ENCODE measurements at places on chromosomes 5 and 9. TPM values are rescaled to one million over a fixed set of nuclear protein-coding genes. Genes with fewer than 3 reads are reported as not detected.
A peak's percentile ranks its signal among the peaks of the same experiment; 100 is the strongest.

DNA sequence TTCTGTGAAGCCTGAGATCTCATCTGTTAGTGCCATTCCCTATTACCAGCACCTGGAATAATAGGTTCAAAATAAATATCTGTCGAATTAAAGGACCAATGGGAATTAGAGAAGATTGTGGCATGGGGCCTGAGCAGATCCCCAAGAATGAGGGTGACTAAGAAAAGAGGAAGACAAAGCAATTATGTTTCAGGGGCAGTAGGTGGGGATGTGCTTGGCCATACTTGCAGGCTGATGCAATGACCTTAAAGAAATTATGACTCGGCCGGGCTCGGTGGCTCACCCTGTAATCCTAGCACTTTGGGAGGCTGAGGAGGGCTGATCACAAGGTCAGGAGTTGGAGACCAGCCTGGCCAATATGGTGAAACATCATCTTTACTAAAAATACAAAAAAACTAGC lies 562.8 kb downstream of the PTPRD start:
- no peak overlapping the region for H3K4me3 ChIP-seq
- H3K36me3 ChIP-seq: no peaks in the 10 kb centered on the region
- H3K27ac ChIP-seq: no peak overlapping the region
- H3K27me3 ChIP-seq: no peaks in the 10 kb centered on the region
- DNase-seq: no peak

- no peaks in the 10 kb centered on the region for H3K27me3 ChIP-seq
- peaks cover 4% of the 10 kb centered on the region for H3K36me3 ChIP-seq
- no peak overlapping the region for H3K27ac ChIP-seq
Observed at GRCh38 chr5:37120270-37120669, 128.9 kb downstream of the CPLANE1 start.

DNA sequence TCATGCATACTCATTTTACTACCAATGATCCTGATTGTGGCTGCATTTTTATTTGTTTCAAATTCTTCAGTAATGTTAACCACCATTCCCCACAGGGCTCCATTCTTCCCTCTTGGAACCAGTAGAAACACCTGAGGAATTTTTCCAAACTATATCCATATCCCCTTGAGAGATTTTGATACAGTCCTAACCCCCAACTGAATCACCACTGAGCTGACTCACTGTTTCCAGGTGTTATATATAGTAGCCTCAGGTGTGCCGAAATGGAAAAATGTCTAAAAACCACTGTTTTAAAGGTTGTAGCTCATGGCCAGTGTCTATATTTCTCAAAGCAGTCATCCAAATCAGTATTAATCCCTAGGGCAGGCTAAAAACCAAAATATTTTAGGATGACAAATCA lies 85.2 kb downstream of the MRPS27 start:
- no peak for DNase-seq
- peaks cover 7% of the 10 kb centered on the region for H3K36me3 ChIP-seq
- H3K4me3 ChIP-seq: no peak overlapping the region
- no peaks in the 10 kb centered on the region for H3K27me3 ChIP-seq

GRCh38 chr9:33677506-33677809 lies 117.9 kb upstream of the PRSS3 start:
- H3K27me3 ChIP-seq: no peaks in the 10 kb centered on the region
- no peaks in the 10 kb centered on the region for H3K4me1 ChIP-seq
- no peak for DNase-seq
- H3K36me3 ChIP-seq: no peaks in the 10 kb centered on the region
- H3K4me3 ChIP-seq: peak overlapping the region; percentile 43
- H3K27ac ChIP-seq: no peak overlapping the region

DNA sequence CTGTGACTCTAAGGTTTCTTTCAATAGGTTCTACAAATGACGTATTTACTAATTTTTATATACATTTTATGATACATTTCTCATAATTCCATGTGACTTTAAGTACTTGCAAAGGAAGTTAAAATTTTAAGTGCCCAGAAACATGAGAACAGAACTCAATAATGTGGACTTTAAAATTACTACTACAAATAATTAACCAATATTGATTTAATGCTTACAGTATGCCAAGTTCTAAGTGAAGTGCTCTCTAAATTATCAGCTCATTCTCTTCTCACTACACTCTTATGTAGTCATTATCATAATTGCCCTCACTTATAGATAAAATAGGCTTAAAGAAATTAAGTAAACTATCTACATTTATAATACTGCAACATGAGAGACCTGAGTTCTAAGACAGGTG lies 1690.7 kb upstream of the CDH9 start:
- no peak overlapping the region for H3K27ac ChIP-seq
- no peak overlapping the region for H3K4me3 ChIP-seq
- H3K36me3 ChIP-seq: no peaks in the 10 kb centered on the region
- no peak for DNase-seq
- no peaks in the 10 kb centered on the region for H3K27me3 ChIP-seq

- H3K27ac ChIP-seq: no peak overlapping the region
- no peak for DNase-seq
- no peaks in the 10 kb centered on the region for H3K27me3 ChIP-seq
Observed at GRCh38 chr5:120759587-120759986, 295.5 kb downstream of the PRR16 start.

- no peaks in the 10 kb centered on the region for H3K36me3 ChIP-seq
- DNase-seq: no peak
- H3K4me3 ChIP-seq: no peak overlapping the region
- H3K4me1 ChIP-seq: no peaks in the 10 kb centered on the region
Observed at GRCh38 chr9:14500705-14501104, 186.8 kb upstream of the NFIB start.

GRCh38 chr9:127520941-127521918 lies 69.9 kb downstream of the LRSAM1 start:
- peaks cover 9% of the 10 kb centered on the region for H3K36me3 ChIP-seq
- peaks cover 52% of the 10 kb centered on the region for H3K4me1 ChIP-seq
- no peaks in the 10 kb centered on the region for H3K27me3 ChIP-seq
- no peak overlapping the region for H3K4me3 ChIP-seq
- H3K27ac ChIP-seq: peak overlapping the region; percentile 89

DNA sequence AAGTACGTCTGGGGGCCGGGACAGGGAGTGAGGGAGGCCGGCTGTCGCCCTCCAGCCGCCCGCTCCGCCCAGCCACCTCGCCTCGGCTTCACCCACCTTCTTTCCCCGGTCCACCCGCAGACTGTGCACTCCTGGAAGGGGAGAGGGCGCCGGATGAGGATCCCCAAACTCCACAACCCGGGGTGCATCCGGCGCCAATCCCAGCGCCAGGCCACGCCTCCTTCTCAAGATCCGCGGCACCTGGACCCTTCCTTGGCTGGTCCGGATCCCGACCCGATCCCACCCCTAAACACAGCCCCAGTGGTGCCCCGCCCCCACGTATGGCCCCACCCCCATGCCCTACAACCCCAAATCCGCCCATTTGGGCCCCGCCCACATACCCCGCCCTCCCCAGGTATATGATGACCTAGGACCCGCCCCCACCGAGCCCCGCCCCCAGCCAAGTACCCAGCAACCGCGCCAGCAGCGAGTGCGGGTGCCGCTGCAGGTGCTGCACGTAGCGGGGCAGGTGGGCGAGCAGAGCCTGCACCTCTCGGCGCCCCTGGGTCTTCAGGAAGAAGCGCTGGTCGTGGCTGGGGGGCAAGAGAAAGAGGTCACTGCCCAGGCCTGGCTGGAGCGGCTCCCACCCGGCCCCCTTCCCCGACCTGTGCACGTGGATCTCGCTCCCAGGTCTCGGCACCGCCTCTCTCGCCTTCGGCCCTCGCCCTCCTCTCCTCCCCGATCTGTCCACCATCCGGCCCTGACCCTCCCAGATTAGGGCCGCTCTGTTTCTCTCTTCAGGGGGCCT lies 3.2 kb downstream of the PIP5KL1 start:
- H3K4me3 ChIP-seq: peak overlapping the region; percentile 36
- no peaks in the 10 kb centered on the region for H3K27me3 ChIP-seq
- no peaks in the 10 kb centered on the region for H3K36me3 ChIP-seq
- no peak overlapping the region for H3K27ac ChIP-seq

- H3K4me1 ChIP-seq: no peaks in the 10 kb centered on the region
- H3K36me3 ChIP-seq: no peaks in the 10 kb centered on the region
- no peak overlapping the region for H3K4me3 ChIP-seq
Observed at GRCh38 chr5:153784277-153784676, 254.4 kb downstream of the FAM114A2 start.

DNA sequence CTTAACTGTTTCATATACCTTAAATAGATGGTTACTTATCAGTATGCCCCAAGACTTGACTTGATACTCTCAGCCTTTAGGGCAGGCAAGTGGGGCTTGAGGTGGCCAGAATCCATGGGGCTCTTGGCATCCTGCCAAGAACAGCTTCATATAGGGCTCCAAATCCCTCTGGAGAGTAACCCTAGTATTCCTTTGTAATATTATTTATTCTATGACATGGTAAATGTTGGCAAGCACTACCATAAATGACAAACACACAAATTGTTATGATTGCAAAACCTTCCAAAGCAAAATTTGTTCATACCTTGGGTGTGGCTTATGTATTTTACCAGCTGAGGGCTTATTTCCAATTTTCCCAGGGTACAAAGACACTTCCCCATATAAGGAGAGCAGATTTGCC lies 257.4 kb upstream of the TRPC7 start:
- H3K36me3 ChIP-seq: no peaks in the 10 kb centered on the region
- H3K27ac ChIP-seq: no peak overlapping the region
- DNase-seq: no peak
- H3K4me3 ChIP-seq: no peak overlapping the region

- no peak overlapping the region for H3K27ac ChIP-seq
- H3K36me3 ChIP-seq: no peaks in the 10 kb centered on the region
- H3K27me3 ChIP-seq: no peaks in the 10 kb centered on the region
- DNase-seq: no peak
- H3K4me3 ChIP-seq: no peak overlapping the region
Observed at GRCh38 chr5:134092875-134093274, 21.6 kb upstream of the TCF7 start.

DNA sequence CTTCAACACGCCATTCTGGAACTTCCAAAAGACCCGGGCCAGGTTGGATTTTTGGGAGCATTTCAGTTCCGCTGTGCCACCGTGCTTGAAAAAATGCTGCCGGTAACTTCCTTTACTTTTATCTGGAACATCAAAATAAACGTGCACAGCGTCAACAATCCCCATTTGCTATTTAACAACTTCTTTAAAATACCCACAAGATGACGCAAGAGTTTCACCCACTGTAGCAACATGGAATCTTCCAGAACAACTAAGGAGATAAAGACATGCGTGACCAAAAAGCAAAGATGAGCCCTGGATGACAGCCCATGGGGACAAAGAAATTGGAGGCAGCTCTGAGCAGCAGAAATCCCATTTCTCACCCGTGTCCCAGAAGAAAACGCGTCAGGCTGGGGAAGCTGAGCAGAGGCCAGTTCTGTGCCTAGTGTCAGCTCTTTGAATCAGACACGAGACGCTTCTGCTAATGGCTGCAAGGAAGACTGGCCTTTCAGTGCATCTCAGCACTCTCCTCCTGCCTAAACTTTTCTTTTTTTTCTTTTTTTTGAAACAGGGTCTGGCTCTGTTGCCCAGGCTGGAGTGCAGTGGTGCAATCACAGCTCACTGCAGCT lies 61.3 kb downstream of the SECISBP2 start:
- no peak overlapping the region for H3K4me3 ChIP-seq
- no peak overlapping the region for H3K27ac ChIP-seq
- H3K27me3 ChIP-seq: no peaks in the 10 kb centered on the region
- DNase-seq: no peak

GRCh38 chr5:64972591-64972990 lies 203.9 kb downstream of the CWC27 start:
- H3K4me1 ChIP-seq: peaks cover 4% of the 10 kb centered on the region
- no peak overlapping the region for H3K27ac ChIP-seq
- no peak for DNase-seq
- no peak overlapping the region for H3K4me3 ChIP-seq
- no peaks in the 10 kb centered on the region for H3K27me3 ChIP-seq

DNA sequence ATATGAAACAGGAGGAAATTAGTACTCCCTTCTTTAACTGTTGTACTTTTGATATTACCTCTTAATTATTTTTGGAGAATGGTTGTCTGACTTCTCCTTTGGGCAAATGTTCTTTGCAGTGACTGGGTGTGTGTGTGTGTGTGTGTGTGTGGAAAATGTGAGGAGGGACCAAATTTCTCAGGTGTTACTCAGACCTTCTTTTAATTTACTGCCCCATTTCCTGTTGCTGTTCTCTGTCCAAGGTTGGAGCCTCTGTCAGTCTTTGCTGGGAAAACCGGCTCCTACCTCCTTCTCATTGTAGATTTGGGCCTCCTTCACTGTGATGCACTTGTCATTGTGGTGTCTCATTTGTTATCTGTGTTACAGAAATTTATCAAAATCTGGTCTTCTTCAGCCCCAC lies 68.4 kb downstream of the PBX3 start:
- H3K4me3 ChIP-seq: no peak overlapping the region
- no peaks in the 10 kb centered on the region for H3K4me1 ChIP-seq
- DNase-seq: no peak
- H3K27me3 ChIP-seq: no peaks in the 10 kb centered on the region
- H3K27ac ChIP-seq: no peak overlapping the region
- H3K36me3 ChIP-seq: no peaks in the 10 kb centered on the region

DNA sequence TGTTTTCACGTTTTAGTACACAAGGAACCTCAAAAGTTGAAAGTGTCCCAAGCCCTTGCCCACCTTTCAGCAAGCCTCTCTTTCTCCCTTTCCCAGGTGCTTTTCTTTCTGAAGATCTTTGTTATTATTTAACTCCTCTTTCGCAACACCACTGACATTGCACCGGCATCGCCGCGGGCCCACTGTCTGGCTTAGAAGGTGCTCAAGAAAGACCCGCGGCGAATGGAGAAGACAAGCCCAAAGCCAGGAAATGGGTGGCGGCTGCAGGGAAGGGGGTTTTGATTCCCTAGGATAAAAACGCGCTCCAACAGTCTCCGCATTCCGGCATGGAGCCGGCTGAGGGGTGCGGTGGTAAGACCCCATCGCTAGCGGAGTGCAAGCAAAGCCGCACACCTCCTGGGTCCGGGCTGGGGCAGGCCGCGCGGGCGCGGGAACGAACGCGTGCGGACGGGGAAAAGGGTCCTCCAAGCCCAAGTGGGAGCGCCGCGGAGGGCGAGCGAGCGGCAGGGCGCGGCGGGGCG lies 404 bp upstream of the AFAP1L1 start:
- H3K36me3 ChIP-seq: no peaks in the 10 kb centered on the region
- peak overlapping the region; percentile 67 for H3K4me3 ChIP-seq
- no peaks in the 10 kb centered on the region for H3K27me3 ChIP-seq
- H3K27ac ChIP-seq: peak overlapping the region; percentile 79

DNA sequence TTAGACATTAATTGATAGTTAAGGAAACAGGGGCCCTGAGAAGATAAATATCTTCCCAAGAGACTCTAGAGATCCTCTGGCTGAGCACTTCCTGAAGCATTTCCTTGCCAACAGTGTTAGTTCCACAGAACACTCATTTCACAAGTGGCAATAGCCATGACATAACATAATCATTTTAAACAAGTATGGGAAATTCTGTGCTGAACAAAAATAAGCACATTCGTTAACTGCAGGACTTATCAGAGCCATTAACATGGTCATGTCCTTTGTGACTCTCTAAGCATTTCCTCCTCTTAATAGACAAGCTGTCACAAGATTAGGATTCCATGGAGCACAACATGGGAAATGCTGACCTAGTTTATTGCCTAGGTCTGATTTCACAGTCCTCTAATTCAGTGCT lies 184.9 kb downstream of the SNX18 start:
- peaks cover 26% of the 10 kb centered on the region for H3K4me1 ChIP-seq
- no peak overlapping the region for H3K27ac ChIP-seq
- no peaks in the 10 kb centered on the region for H3K36me3 ChIP-seq
- DNase-seq: no peak

Gene CD180
- total RNA-seq: 2.0 TPM

Gene GKAP1
- 4.4 TPM for total RNA-seq

Gene MED27
- total RNA-seq: 17.7 TPM

Gene CBY3
- not detected for total RNA-seq

Gene ITGA2
- 18.4 TPM for total RNA-seq

Gene TBC1D2
- 28.0 TPM for total RNA-seq
